ENCODE measurements at places on chromosomes 1 and 21. TPM values are rescaled to one million over a fixed set of nuclear protein-coding genes. Genes with fewer than 3 reads are reported as not detected.

The NUDT4B gene
- total RNA-seq, result 1.4 TPM

The LPAR3 gene
- total RNA-seq, result not detected

DNA sequence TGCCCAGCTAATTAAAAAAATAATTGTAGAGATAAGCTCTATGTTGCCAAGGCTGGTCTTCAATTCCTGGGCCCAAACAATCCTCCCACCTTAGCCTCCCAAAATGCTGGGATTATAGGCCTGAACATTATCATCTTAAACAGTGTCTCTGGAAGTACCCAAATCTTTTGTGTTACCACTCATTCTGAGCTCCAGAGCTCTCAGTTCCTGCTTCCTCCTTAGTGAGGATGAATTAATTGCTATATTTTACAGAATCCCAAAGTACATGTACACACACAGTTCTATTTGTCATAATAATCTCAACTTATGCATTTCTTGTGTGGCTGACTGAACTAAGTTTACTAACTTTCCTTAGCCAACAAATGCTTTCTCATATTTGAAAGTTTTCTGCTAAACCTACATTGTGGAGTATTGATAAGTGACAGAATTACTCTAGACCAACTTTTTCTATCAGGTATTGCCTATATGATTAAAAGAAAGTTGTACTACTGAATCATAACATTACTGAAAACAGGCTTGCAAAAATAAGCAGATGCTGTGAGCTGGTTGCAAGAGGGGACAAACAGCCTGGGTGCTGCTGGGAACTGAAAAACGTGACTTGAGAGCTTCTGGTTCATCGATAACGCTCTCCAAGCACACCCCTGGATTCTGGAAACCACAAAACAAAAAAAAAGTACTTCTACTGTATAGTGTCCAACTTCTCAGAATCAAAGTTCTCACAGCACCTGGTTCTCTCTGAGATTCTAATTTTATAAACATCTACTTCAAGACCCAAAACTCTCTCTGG, 15.3 kb downstream of the VAV3 start:
- no peak overlapping the region for H3K27ac ChIP-seq
- no peaks in the 10 kb centered on the region for H3K27me3 ChIP-seq
- H3K4me3 ChIP-seq, result no peak overlapping the region
- no peaks in the 10 kb centered on the region for H3K36me3 ChIP-seq

GRCh38 chr1:95071539-95071938, 1.2 kb downstream of the ALG14 start:
- peak overlapping the region; percentile 70 for H3K4me3 ChIP-seq
- H3K4me1 ChIP-seq, result peaks cover 35% of the 10 kb centered on the region
- H3K36me3 ChIP-seq, result no peaks in the 10 kb centered on the region
- no peaks in the 10 kb centered on the region for H3K27me3 ChIP-seq
- H3K27ac ChIP-seq, result peak overlapping the region; percentile 96

DNA sequence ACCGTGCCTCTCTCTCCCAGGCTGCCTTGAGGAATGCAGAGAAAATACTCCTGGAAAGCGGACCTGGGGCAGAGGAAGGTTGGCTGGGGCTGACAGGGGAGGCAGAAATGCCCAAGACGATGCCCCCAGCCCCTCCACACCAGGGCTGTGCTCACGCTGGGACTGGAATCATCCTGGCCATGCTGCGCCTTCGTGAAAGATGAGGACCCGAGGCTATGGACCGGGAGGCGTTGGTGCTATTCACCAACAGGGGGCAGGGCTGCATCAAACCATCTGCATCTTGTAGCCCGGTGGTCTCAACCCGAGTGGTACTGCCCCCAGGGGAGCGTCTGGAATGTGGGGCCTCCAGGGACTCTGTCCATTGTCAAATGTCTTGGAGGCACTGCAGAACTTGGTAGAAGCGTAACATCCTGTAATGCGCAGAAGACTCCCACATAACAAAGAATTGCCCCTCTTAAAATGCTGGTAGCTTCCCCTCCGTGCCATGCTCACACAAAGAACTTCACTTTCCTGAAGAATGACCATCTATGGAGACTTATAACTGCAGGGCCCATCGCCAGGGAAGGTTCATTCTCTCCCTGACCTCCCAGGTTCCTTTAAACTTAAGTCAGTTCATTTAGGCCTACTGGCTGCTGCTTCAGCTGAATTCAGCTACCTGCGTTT, 251.2 kb downstream of the RRAGC start:
- H3K27me3 ChIP-seq, result no peaks in the 10 kb centered on the region
- H3K4me1 ChIP-seq, result no peaks in the 10 kb centered on the region
- no peak overlapping the region for H3K4me3 ChIP-seq
- H3K36me3 ChIP-seq, result no peaks in the 10 kb centered on the region
- no peak overlapping the region for H3K27ac ChIP-seq

- no peaks in the 10 kb centered on the region for H3K27me3 ChIP-seq
- no peaks in the 10 kb centered on the region for H3K36me3 ChIP-seq
- no peak overlapping the region for H3K4me3 ChIP-seq
These were observed 63.9 kb downstream of the INAVA start for GRCh38 chr1:200958597-200958996.

DNA sequence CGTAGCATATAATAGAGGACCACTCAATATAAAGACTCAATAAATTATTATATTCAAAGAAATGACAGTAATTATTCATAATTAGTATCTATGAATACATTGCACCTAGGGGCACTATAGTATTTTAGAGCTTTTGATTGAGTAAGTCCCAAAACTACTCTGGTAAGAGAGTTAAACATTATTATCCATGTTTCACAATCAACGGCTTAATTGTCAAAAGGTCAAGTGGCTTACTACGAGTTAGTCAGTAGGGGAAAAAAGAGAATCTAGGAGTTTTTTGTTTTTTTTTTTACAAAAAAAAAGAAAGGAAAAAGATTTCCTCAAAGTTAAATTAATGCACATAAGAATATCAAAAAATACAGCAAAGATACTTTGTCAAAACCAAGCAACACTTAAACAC, 20.4 kb upstream of the LAMC1 start:
- H3K36me3 ChIP-seq, result no peaks in the 10 kb centered on the region
- H3K4me1 ChIP-seq, result no peaks in the 10 kb centered on the region

GRCh38 chr1:232905331-232906034, 44.9 kb upstream of the NTPCR start:
- no peak for DNase-seq
- no peak overlapping the region for H3K27ac ChIP-seq
- H3K27me3 ChIP-seq, result no peaks in the 10 kb centered on the region
- no peak overlapping the region for H3K4me3 ChIP-seq
- H3K4me1 ChIP-seq, result no peaks in the 10 kb centered on the region
